ENCODE measurements at places on chromosomes 5 and 9.
A peak's percentile ranks its signal among the peaks of the same experiment; 100 is the strongest.

GRCh38 chr5:42915306-42915866, 103.7 kb upstream of the SELENOP start:
- DNase-seq = no peak

DNA sequence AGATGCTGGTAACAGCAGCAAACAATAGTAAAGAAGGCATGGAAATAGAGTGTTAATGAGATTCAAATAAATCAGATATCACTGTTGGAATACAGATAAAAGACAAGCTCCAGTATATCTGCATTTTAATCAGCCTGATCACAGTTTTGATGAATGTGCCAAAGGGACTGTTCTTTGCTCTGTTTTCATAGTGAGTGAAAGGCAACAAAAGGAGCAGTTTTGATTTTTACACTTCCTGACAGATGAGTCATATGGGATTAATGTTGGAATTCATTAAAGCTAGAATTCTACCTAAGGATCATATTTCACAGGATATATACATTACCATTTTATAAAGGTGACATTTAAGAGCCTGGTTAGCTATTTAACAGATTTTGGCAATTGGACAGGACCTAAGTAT, 743.3 kb upstream of the PTPRD start:
- DNase-seq = no peak

- DNase-seq = no peak
These were observed 34.7 kb downstream of the PSIP1 start for GRCh38 chr9:15475923-15476536.

DNA sequence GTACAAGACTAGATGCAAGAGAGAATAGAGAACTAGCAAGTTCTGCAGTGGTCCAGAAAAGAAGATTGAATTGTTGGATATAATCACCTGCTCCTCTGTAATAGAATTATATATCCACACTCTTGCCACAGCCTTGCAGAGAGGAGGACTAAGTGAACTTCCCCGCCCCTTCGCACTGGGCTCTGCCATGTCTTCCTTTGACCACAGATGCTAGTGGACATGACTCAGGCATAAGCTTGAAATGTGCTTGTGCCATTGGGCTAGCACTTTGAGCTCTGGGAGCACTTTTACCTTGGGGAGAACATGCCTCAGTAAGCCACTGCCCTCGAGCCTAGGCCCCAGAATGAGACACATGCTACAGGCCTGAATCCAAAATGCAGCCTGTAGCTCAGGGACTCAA, 113.5 kb upstream of the RASA1 start:
- DNase-seq = peak; percentile 29

GRCh38 chr5:35853631-35854030, 3.1 kb upstream of the IL7R start:
- no peak for DNase-seq

GRCh38 chr5:133962131-133962530, 6.3 kb downstream of the C5orf15 start:
- DNase-seq = no peak

- DNase-seq = no peak
These were observed 6.0 kb downstream of the CAMK4 start for GRCh38 chr5:111229871-111230810.

DNA sequence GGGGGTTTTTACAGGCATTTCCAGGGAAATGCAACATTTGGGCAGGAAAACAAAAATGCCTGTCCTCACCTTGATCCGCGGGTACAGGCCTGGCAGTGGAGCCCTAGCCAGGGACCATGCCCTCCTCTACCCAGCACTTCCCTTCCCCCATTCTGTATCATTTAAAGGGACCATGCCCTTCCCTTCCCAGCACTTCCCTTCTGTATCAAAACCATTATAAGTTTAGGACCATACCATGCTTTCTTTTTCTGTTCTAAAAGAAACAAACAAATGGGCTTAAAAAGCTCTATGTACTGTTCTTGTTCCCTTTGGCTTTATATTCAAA, 166.9 kb upstream of the ZNF608 start:
- no peak for DNase-seq

DNA sequence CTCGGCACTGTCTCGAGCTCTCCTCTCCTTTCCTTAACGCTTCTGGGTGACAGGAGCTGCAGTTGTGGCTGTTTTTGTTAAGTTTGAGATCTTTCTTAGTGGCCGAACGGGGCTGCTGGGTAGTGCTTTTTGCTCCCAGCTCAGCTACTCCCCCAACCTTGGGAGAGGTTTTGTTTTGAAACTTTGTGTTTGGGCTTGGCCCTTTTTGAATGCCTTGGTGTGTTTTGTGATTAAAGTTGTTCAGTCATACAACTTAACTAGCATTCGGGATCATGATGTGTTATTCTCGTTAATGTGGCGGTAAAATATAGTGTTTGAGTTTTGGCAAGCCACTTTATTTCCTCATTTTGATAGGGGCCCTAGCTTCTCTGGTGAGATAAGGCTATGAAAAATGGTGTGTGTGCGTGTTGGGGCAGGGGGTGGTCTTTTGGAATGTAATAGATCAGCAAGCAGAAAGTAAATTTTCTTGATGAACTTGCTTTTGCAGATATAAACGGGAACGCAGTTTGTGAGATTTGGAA, 1.1 kb downstream of the KDM3B start:
- no peak for DNase-seq

GRCh38 chr9:20197976-20198685, 409.3 kb upstream of the SLC24A2 start:
- DNase-seq = no peak

GRCh38 chr9:10268531-10269485, 344.0 kb downstream of the PTPRD start:
- no peak for DNase-seq

DNA sequence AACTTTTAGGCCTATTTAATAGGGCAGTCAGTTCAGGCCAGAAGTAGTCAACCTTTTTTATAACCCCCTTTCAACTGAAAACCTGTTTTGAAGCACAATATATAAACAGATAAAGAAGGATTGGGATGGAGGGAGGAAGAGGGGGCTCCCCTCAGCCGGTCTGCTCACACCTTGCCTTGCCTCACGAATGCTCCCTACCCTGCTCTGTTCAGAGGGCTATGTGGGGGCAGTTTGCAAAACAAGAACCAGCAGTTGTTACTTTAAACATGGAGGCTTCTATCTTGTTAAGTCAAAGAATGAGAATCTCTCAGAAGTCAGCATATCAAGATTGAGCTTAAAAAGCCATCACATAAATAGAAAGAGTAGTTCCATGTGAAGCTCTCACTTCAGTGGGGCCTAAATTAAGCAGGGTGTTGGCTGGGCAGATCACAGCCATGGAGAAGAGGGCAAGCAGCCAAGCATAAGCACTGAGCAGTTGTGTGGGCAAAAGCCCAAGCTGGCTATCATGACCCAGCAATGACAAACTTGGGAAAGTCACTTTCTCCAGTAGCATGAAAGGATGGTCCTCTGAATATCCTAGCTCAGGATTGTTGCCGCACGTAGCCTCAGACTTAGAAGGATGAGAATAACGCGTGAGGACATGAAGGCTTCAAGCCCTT, 70.6 kb downstream of the ALDH1A1 start:
- no peak for DNase-seq

GRCh38 chr5:73673161-73673591, 47.2 kb downstream of the ARHGEF28 start:
- peak; percentile 85 for DNase-seq

- DNase-seq = peak; percentile 66
These were observed 1.4 kb downstream of the ZSWIM6 start for GRCh38 chr5:61333321-61333953.

GRCh38 chr5:22372376-22372775, 480.8 kb downstream of the CDH12 start:
- DNase-seq = peak; percentile 3

DNA sequence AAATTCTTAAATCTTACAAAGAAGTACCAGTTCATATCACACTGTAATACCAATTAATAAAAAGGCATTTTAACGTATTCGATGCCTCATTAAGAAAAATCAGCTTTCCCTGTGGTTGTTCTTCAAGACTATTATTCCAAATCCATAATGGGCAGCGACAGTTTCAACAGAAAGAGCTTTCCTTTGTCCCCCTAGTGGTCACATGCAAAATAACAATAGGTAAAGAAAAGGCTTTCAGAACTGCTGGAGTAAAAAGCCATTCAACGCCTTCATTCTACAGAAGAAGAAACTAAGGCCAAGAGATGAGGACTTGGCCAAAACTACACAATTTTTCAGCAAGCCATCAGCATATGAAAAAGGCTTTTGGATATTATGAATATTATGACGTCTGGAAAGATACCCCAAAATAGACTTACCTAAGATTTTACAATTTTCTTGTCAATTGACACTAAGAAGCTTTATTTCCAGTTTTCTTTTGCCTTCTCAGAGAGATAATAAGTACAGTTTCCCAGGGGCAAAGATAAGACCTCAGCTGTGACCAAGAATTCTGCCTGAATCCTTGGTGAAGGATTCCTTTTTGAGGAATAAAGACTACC, 6.7 kb upstream of the CDH6 start:
- DNase-seq = peak; percentile 49

GRCh38 chr5:42531611-42532010, 108.4 kb downstream of the GHR start:
- DNase-seq = no peak

GRCh38 chr9:127885508-127886281, 8.2 kb upstream of the AK1 start:
- no peak for DNase-seq

DNA sequence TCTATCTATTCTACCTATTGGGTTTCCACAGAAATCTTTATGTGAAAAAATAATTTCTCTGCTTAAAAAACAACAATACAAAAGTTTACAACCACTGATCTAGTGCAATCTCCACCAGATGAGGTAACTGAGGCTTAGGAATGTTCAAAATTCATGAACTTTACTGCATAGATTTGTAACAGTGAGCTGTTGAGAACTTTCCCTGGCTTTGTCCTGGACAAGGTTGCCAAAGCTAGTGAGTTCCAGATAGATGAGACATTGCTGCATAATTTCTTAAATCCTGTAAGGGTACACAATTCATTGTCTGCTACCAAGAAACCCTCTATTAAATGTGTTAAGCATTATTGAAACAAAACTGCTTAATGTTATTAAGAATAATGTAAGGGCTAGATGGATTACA, 102.7 kb downstream of the OSMR start:
- DNase-seq = no peak

DNA sequence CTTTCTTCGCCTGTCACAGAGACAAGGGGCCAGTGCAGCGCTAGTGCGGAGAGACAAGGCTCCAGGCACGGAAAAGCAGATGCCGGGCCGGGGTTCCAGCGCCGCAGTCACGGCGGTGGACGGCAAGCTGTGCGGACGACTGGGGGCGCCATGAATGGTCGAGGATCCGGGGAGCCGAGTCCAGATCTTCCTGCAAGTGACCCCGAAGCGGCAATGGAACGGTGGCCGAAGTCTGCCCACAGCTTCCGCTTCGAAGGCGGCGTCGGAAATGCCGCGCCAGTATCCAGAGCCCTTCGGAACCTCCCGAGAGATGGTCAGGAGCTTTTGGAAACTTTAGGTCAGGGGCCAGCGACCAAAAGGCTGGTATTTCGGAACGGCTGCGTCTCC, 601 bp upstream of the FAF2 start:
- no peak for DNase-seq

- peak; percentile 52 for DNase-seq
These were observed 40.3 kb upstream of the NAA35 start for GRCh38 chr9:85900504-85901201.

DNA sequence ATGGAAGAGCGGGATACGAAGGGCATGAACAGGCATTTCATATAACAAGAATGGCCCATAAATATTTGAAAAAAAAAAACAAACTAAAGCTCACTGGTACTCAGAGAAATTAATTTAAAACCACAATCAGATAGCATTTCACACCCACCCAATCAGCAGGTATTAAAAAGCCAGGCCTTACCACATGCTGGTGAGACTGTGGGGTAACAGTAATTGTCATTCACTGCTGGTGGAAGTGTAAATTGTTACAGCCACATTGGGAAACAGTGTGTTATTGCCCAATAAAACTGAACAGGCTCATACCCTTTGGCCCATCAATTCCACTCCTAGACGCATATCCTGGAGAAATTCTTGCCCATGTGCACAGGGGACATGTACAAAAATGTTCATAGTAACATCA, 66.0 kb downstream of the PLAC8L1 start:
- DNase-seq = no peak

DNA sequence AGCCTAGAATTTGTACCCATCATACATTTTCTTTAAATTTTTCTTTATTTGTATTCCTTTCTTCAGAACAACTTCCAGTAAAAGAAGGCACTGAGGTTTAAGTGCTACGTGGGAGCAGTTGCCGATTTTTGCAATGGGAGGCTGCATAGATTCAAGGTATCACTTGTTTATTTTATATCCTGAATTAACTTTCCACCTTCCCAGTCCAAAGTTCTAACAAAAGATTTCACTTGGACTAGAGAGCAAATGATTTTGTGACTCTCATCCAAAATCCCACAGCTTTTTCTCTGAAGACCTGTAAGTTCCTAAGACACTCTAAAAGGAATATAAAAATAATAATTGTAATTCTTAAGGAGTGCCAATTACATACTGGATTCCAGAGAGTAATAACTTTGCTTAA, 139.1 kb upstream of the SPRY4 start:
- no peak for DNase-seq

- DNase-seq = peak; percentile 82
These were observed 16.9 kb upstream of the PLCXD3 start for GRCh38 chr5:41527201-41527779.

DNA sequence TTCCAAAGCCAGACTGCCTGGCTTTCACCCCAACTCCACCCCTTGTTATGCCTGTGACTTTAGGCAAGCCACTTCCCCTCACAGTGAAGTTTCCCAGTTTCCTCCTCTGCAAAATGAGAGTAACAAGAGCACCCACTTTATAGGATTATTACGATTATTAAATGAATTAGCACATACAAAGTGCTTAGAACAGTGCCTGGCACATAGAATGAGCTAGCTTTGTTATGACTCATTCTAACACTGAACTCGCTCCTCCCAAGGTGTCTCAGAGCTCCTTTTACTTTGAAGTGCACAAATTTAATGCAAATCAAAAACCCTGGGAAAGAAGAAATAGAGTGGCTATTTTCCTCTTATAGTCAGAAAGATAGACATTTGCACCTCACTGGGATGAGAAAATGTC, 34.3 kb downstream of the DNAH5 start:
- peak; percentile 18 for DNase-seq

DNA sequence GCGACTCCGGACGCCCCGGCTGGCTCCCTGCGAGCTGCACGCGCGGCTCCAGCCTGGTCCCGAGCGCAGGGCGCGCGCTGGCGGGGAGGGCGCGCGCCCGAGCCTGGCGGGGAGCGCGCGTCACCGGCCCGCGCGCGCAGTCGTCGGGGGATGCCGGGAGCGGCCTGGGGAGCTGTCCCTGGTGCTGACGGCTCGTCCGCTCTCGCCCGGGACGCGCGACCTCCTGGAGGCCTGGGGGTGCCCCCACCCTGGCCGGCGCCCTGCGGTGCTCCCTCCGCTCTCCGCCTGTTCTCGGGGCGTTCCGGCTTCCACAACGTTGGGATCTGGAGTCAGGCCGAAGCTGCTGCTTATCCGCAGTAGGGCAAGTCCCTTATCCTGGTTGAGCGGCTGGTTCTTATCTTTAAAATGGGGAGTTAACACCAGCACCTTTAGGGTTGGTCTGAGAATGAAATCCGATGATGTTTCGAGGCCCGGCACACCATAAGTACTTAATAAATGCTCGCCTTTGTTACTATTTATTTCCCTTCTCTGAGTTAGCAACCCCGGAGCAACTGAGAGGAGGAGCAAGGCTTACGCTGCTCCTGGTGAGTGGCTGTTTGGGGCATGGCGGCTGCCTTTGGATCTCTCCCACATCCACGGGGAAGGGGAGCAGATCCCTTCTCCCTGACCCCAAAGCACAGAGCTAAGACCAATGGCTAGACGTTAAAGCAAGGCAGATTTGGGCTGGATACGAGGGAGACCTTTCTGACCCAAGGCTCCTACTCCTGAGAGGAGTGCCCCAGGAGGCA, at the start of gene FAM163B:
TSS of gene FAM163B (minus strand) at position 79 of the 788 bp plus-strand sequence. CDS start 29,166 bp downstream, outside the sequence.
- DNase-seq = no peak

GRCh38 chr5:16936989-16937438, 926 bp upstream of the MYO10 start:
- no peak for DNase-seq
